ENCODE measurements at places on chromosomes 2 and 18. TPM values are rescaled to one million over a fixed set of nuclear protein-coding genes. Genes with fewer than 3 reads are reported as not detected.

The KCNG2 gene
- total RNA-seq, result not detected

The CHRND gene
- total RNA-seq, result not detected

The RIT2 gene
- total RNA-seq, result not detected

The SELENOI gene
- 14.6 TPM for total RNA-seq

The UBE2E3 gene
- 26.8 TPM for total RNA-seq

The HNMT gene
- 32.2 TPM for total RNA-seq

The OR6B3 gene
- not detected for total RNA-seq

The TBC1D8 gene
- total RNA-seq, result 21.3 TPM

The OSBPL6 gene
- total RNA-seq, result 5.2 TPM

The GPD2 gene
- 59.3 TPM for total RNA-seq

The G6PC2 gene
- total RNA-seq, result not detected

The SDC1 gene
- total RNA-seq, result 4.6 TPM

The SNRPD1 gene
- 78.2 TPM for total RNA-seq

The IL36RN gene
- not detected for total RNA-seq

The NPPC gene
- total RNA-seq, result not detected

The LYG2 gene
- not detected for total RNA-seq

The CHAC2 gene
- 0.57 TPM for total RNA-seq

The IFIH1 gene
- 7.7 TPM for total RNA-seq

The ALK gene
- 0.27 TPM for total RNA-seq

The TUBB8B gene
- total RNA-seq, result not detected

The PROM2 gene
- 0.18 TPM for total RNA-seq

The SP140 gene
- 0.09 TPM for total RNA-seq

The GALNT3 gene
- 3.1 TPM for total RNA-seq

The KCMF1 gene
- 28.5 TPM for total RNA-seq

The PROKR1 gene
- total RNA-seq, result not detected

The TUBA4B gene
- total RNA-seq, result not detected

The L3MBTL4 gene
- total RNA-seq, result not detected

The MROH2A gene
- total RNA-seq, result under 0.01 TPM

The RTP5 gene
- not detected for total RNA-seq

The NDUFS1 gene
- 148 TPM for total RNA-seq

The TACR1 gene
- 0.09 TPM for total RNA-seq

The OR6B2 gene
- total RNA-seq, result not detected

The ACVR1C gene
- 0.63 TPM for total RNA-seq

The RAB10 gene
- total RNA-seq, result 234 TPM

The COBLL1 gene
- total RNA-seq, result 25.3 TPM

The NT5C1B gene
- not detected for total RNA-seq

The DRC1 gene
- total RNA-seq, result not detected

The RAD51AP2 gene
- not detected for total RNA-seq

The CPLX4 gene
- total RNA-seq, result not detected

The TXNL4A gene
- total RNA-seq, result 62.2 TPM

The GAREM2 gene
- total RNA-seq, result 0.57 TPM

The VSNL1 gene
- total RNA-seq, result 0.90 TPM

The MPP4 gene
- 4.0 TPM for total RNA-seq

The HOXD4 gene
- total RNA-seq, result not detected

The TNFRSF11A gene
- 0.08 TPM for total RNA-seq

The OTOS gene
- total RNA-seq, result not detected

The SCG2 gene
- total RNA-seq, result 3.4 TPM

Measured in fibroblast of the aortic adventitia (primary cell).